Hippocampal formation (tissue), 2 donors: ENCODE measurements at places on chromosomes 1 and 21.
A peak's percentile ranks its signal among the peaks of the same experiment; 100 is the strongest.

DNA sequence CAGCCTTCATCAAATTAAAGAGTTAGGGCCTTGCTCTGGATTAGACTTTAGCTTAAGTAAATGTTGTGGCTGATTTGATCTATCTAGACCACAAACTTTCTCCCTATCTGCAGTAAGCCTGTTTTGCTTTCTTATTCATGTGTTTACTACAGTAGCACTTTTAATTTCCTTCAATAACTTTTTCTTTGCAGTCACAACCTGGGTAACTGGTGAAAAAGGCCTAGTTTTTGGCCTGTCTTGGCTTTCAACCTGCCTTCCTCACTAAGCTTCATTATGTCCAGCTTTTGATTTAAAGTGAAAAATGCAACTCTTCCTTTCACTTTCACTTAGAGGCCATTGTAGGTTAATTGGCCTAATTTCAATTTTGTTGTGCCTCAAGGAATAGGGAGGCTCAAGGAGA lies 12.5 kb upstream of the LPGAT1 start:
- no peak for DNase-seq

- DNase-seq: no peak
Measured at GRCh38 chr1:3115275-3116149, 46.5 kb downstream of the PRDM16 start.

- no peak for DNase-seq
Measured at GRCh38 chr1:230750576-230750975, 3.4 kb downstream of the CAPN9 start.

- no peak for DNase-seq
Measured at GRCh38 chr1:4089421-4090175, 189.5 kb upstream of the C1orf174 start.

DNA sequence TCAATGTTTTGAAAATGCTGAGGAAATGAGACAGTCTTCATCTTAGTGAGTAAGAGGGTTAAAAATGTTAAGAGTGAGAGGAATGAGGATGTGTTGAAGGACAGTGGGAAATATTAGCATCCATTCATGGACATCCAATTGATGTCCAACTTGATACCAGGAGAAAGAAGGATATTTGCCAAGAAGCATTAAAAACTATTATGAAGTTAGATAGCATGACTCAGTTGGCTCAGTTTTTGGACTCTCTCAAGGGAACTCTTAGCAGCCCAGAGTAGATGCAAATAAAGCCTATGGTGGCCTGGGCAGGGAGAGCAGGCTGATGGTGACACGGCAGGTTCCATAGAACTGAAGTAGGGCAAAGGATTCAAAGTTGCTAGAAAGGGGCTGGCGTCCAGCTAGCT lies 171.0 kb downstream of the ZZZ3 start:
- no peak for DNase-seq

GRCh38 chr1:164754088-164754600 lies 195.2 kb downstream of the PBX1 start:
- peak; percentile 55 for DNase-seq
